ENCODE measurements at places on chromosomes 16 and 17.

DNA sequence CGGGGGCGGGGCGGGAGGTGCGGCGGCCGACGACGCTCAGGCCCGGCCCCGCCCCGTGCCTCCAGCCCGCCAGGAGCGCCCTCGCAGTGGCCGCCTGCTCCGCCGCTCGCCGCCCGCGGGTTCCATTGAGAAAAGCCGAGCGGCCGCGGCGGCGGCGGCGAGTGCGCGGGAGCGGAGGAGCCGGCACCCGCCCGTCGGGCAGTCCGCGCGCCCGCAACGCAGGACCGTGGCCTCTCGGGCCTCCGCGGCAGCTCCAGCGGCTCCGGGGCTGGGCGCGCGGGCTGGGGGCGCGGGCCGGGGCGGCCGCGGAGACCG lies at the start of gene ZFPM1:
Gene ZFPM1, plus strand, starts transcription at position 64 of the 315 bp plus-strand sequence. CDS start 359 bp downstream, outside the sequence.
- DNase-seq: no peak

GRCh38 chr16:76976101-76976500 lies 214.9 kb upstream of the MON1B start:
- DNase-seq: no peak

GRCh38 chr16:69520800-69521602 lies 44.8 kb upstream of the NFAT5 start:
- DNase-seq: no peak

GRCh38 chr17:40963838-40964237 lies 2.9 kb downstream of the KRT39 start:
- DNase-seq: no peak

GRCh38 chr17:2689411-2690164 lies 22.0 kb downstream of the CLUH start:
- no peak for DNase-seq

- no peak for DNase-seq
These were observed 22.7 kb downstream of the ASGR1 start for GRCh38 chr17:7156342-7156940.

DNA sequence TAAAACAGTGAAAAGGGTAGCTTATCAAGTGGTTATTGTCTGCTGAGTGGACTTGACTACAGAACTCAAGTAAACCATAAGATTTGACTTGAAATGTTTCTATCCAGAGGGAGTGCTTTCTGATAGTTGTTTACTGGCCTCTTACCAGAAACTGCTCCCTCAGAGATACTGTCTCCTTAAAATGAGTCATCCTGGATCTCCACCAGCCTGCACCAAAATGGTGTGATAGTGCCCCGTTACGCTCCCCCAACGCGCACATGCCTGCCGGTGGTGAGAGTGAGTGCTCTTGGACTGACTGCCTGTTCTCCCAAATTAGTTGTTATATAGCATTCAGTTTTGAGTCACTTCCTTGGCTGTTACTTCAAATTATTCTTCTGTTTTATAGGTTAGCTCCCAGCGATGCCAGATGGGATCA lies 22.9 kb downstream of the PRCD start:
- DNase-seq: no peak

GRCh38 chr17:49213399-49213798 lies 2.9 kb downstream of the ABI3 start:
- DNase-seq: no peak

- no peak for DNase-seq
These were observed 599 bp downstream of the RNF112 start for GRCh38 chr17:19411631-19412030.

- no peak for DNase-seq
These were observed 471.6 kb upstream of the ERCC4 start for GRCh38 chr16:13448346-13448745.

DNA sequence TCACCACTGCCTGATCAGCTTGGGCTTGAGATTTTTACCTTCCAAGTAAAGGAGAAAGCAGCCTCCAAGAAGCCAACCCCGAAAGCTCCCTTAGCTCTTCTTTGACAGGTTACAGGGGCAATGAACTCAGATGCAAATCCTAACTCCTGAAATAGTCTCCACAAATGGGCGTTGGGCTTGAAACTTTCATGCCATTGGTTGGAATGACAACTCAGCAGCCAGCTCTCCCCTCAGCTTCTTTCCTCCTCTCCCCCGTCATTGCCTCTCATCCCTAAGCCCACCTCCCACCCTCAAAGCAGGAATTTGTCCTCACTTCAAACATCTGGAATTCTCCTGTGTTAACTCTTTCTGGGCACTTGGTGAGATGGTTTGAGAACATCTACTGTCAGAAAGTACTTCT lies at the start of gene TAT:
Gene TAT, minus strand, starts transcription at position 122 of the 400 bp plus-strand sequence. CDS start 677 bp downstream, outside the sequence.
- DNase-seq: no peak

GRCh38 chr17:70171159-70171558 lies 1.8 kb downstream of the KCNJ2 start:
- no peak for DNase-seq

GRCh38 chr17:33233811-33234177 lies 59.3 kb downstream of the ASIC2 start:
- no peak for DNase-seq

DNA sequence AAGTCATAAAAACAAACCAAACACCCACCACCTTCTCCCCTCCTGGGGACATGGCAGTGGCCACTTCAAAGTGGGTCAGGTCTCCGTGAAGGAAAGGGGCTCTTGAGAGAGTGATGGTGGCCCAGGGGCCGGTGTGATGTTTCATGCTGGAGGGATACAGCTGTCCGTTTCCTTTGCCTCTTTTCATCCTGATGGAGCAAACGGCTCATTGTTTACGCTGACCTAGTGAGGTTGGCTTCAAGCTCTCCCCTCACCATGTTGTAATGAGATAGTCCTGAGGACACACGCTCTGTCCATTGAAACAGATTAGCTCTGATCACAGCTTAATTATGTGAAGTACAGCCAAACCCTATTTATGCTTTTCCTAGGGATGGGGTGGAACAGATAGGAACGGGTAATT lies 34.2 kb downstream of the CDH13 start:
- no peak for DNase-seq

- no peak for DNase-seq
These were observed 2.5 kb downstream of the TBX2 start for GRCh38 chr17:61402073-61402541.

GRCh38 chr17:50866950-50867362 lies 802 bp upstream of the TOB1 start:
- no peak for DNase-seq

DNA sequence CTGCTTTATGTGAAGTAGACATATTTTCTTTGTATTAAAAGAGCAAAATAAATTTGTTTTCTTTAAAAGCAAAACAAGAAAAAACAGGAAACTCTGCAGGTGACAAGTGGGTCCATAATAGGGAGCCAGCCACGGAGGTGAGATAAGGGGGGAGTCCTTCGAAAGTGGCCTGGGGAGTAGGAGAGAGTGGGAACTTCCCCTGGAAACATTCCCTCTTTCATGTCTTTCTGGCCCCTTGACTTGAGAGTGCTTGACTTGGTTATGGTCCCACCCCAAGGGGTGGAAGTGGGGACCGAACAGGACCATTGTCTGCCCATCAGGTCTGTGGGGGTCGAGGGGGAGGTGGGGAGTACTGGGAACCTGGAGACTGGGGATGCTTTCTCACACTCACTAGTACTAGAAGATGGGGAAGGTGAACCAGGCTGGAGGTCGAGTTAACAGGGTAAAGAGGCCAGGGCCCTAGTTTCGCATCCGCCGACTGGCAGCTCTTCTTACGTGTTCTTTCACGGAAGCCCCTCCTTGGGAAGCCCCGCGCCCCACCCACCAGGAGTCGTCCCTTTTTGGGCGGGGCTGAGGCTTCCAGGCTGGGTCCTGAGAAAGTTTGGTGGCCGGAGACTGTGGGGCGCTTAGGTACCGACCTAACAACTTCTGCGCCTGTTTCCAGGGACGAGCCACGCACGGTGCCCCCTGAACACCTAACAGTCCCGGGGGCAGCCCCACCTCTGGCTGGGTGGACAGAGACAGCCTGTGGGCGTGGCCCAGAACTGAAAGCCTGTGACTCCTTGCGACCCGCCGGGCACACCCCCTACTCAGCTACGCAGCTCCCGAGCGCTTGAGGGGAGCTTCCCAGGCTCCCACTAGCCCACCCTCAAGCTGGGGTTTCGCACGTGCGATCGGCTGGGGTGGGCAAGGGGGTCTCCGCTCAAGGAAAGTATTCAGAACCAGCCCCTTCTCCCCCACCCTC lies 790 bp downstream of the TRADD start:
- DNase-seq: no peak

DNA sequence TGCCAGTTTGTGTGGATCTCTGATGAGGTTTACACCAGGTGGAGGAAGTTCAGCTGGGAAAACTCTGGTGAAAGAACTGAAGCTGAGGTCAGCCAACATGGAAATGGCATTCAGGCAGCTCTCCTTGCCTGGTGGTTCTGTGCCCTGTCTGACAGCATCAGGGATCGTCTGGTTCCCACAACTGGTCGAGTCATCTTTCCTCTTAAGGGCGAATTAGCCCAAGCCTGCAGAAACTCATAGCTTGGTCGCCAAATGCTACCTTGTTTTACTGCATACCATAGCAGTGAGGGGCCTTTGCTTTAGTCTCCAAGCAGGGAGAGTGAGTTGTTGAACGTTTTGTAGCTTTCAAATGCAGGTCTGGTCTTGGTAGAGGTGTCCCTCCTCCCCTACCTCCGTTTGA lies 7.2 kb downstream of the PLCG2 start:
- DNase-seq: no peak

DNA sequence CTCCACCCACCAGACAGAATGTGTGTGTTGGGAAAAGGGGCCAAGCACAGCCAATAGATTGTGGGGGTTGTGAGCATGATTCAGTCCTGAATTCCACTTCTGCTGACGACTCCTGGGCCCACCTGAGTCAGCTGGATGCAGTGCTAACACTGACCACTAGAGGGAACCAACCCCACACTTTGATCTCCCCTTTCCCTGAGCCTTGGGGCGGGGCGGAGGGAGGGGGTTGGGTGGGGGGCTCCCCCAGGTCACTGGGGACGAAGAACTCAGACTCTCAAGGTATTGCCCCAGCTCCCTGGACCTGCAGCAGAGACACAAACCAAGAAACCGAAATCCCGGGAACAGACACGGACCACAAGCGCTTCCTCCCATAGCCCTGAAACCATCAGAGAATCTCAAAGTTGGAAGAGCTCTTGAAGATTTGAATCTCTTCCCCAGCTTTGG lies 621 bp upstream of the CSHL1 start:
- no peak for DNase-seq

- DNase-seq: no peak
These were observed 16.6 kb downstream of the UBALD2 start for GRCh38 chr17:76281573-76282371.

GRCh38 chr16:19138601-19139000 lies 24.8 kb downstream of the ITPRIPL2 start:
- no peak for DNase-seq

DNA sequence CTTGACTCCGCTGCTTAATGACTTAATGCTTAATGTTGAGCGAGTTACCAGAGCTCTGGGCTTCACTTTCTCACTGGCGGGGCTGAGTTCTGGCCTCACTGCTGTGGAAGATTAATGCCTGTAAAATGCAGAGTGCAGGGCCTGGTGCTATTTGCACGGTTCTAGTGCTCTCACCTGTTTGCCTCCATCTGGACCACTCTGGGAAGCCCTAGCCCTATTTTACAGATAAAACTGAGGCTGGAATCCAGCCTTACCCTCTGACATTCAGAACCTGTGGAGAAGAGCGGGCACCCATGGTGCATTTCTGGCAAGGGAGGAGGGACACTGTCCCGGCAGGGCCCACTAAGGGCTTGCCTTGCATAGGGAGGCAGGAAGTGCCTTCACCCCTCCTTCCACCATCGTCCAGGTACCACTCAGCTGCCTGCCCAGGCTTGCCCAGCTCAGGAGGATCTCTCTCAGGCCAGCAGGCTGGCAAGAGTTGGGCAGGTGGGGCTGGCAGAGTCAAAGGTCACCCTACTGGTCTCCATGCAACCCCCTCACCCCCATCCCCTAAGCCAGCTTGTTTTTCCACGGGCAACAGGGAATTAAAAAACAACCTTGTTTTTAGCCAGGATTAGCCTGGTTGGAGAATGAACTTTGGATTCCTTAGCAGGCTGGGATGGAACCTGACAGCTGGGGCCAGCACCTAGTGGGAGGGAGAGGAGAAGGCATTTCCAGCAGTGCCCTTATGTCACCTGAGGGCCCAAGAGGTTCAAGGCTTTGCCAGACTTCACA lies 4.1 kb upstream of the UBALD1 start:
- no peak for DNase-seq

GRCh38 chr17:73309727-73310596 lies 1.8 kb downstream of the CDC42EP4 start:
- no peak for DNase-seq

- no peak for DNase-seq
These were observed 12.1 kb upstream of the ACE start for GRCh38 chr17:63464691-63465236.

DNA sequence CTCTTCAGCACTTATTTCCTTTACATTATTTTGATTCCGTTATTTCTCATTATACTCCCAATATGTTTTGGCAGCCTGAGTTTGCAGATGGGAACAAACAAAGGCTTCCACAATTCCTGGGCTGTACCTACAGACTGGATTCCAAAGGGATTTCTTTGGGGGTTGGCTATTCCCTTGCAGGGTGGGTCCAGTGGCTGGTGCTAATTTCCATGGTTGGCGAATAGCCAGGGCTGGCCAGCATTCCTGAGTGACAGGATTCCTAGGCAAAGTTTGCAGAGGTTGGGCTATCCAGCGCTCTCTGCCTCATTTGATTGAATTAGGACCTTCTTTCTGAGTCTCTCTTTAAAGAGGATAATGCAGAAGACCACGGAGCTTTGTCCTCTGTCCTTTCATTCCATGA lies 207.4 kb downstream of the MAF start:
- no peak for DNase-seq

DNA sequence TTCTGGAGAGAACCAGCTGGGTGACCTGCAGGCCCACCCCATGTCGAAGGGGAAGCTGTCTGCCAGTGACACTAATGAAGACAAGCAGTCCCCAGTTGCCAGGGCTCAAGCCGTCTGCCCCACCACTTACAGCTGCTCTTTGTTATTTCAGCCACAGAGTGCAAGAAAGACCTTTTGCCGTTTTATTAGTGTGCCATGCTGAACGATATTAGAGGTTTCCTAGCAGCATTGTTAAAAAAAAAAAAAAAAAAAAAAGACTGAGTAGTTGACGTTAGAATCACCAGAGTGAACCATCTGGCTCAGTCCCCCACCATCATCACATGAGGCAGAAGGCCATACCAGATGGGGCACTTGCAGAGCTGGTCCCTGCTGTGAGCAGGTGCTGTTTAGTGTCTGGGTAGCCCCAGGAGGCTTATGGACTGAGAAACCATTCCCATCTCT lies 26.5 kb upstream of the SLC39A11 start:
- DNase-seq: no peak

- DNase-seq: peak; percentile 78
These were observed 169.3 kb upstream of the AXIN2 start for GRCh38 chr17:65730711-65731169.

- no peak for DNase-seq
These were observed 191.0 kb downstream of the PRKCA start for GRCh38 chr17:66493283-66494019.

GRCh38 chr17:3531266-3532101 lies 26.1 kb downstream of the TRPV3 start:
- no peak for DNase-seq

- no peak for DNase-seq
These were observed 165.1 kb downstream of the XYLT1 start for GRCh38 chr16:17305694-17306093.

DNA sequence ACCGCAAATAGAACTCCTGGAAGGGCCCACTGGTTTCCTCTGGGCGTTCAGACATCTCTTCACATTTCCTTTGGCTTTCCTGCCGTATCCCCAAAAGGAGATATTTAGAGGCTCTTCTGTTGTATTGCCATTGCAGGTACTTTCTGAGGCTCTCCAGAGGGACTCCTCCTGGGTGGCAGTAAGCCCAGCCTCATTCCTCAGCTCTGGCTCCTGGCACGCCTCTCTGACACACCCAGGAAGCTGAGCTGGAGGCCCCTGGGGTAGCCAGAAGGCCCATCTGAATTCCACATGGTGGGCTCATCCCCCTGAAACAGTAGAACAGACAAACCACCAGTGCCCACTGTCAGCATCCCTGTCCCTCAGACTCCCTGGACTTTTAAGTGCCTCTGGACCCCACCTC lies 206.7 kb downstream of the PARN start:
- no peak for DNase-seq
